ENCODE measurements at places on chromosomes 2 and 18.
A peak's percentile ranks its signal among the peaks of the same experiment; 100 is the strongest.

DNA sequence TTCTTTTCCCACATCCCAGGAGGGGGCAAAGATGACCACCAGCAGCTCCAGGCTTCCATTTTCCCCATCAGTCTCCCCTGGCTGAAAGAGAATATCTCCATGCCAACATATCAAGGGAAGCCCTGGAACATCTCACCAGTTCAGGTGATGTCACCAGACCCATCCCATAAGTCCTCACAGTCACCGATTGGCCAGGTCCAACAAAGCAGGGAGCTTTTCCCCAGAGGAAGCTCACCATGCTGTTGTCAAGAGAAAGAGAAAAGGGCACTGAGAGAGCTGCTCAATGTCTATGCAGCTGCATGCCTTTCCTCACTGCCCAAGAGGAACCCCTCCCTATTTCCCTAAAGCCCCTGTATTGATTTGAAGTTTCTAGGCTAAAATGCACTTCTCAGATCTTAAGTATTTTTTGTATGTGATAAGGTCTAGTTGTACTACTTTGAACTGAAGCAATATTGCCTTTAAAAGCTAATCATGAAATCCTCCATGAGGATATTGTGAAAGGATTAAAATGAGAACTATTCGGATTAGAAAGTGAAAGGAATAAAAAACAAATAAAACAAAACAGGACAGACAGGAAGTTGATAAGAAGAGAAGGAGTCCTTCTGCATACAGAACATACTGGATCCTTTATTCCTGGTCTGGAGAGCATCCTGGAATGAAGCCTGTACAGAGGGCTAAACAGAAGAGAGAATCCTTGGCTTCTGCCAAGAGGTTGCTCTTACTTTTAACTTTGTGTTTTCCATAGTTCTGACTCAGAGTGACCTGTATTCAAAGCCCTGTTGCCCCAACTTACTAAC, 45.2 kb upstream of the CTIF start:
- peak; percentile 35 for DNase-seq

DNA sequence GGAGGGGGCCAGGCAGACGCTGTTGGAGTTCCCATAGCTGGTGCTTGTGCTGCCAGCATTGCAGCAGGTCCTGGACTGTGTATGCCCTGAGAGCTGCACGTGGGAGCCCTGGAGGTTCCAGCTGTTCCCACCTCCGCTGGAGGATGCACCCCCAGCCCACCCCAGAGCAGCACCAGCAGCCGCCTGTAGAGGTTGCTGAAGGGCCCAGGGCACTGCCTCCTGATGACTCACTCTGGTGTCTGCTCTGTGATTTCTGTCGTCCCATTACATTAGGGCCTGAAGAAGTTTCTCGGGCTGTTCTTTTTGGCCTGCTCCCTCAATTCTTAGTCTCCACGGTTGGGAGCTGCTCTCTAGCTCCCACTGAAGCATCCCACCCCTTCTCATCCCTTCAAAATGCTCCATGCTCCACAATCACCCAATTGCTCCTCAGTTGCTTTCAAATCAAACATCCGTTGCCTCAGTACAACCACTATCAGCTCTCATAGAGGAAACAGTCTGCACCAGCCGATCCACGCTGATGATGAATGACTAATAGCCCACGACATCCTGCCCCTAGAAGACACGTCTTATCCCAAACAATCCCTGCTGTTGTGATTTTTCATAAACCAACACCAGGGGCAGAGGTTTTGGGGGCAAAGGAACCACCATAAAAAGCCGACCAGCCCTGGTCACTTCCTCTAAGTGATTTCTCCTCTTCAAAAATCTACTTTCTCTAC, 65.2 kb upstream of the RNF152 start:
- peak; percentile 36 for DNase-seq

DNA sequence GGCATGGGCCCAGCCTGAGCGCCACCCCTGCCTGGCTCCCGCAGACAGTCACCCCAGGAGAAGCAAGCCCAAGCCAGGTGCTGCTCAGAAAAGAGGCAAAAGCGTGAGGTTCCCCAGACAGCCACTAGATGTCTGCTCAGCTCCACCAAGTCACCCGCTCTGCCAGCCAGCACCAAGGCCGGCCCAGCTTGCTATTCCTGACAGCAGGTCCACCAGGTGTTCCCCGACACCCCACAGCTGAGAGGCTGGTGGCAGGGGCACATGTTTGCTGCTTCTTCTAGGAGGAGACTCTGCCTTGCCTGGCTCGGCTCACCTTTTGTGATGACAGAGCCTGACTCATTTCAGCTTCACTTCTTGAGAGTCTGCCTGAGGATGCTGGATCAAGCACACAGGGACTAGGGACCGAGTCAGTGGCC, 206.7 kb downstream of the MGAT5 start:
- peak; percentile 68 for DNase-seq

GRCh38 chr18:23494992-23495391, 8.3 kb upstream of the RMC1 start:
- DNase-seq = no peak

GRCh38 chr2:230153390-230153976, 66.3 kb downstream of the SP110 start:
- DNase-seq = no peak

DNA sequence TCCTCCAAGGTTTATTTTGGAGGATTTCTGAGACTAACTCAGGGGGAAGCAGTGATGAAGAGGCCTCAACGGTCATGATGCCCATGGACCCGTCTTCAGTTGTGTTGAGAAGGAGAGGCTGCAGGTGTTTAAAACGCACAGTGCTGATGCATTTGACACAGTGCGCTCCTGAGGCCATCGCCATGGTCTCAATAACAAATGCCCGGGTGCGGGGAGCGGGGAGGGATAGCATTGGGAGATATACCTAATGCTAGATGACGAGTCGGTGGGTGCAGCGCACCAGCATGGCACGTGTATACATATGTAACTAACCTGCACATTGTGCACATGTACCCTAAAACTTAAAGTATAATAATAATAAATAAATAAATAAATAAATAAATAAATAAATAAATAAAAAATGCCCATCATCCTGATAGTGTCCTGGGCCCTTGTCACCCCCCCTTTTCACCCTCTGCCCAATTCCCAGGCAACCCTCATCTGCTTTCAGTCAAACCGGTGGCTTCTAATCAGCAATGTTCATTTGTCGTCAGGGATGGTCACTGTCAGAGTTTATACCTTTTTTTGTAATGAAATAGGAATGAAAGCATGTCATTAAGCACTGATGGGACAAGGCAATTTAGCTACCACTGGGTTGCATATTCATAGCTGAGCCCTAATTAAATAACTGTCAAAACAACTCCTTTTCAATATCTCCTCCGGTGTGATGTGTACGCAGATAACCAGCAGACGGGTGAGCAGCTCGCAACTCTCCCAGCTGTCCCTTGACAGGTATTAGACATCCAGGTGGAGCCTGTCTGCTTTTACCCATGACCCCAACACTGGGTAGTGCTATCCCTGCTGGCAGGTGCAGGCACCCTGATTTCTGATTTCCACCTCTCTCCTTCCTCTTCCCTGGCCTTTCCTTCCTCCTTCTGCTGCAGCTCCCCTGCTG, 95.9 kb downstream of the KCNF1 start:
- no peak for DNase-seq

GRCh38 chr18:70085641-70086040, 119.8 kb downstream of the RTTN start:
- DNase-seq = no peak

DNA sequence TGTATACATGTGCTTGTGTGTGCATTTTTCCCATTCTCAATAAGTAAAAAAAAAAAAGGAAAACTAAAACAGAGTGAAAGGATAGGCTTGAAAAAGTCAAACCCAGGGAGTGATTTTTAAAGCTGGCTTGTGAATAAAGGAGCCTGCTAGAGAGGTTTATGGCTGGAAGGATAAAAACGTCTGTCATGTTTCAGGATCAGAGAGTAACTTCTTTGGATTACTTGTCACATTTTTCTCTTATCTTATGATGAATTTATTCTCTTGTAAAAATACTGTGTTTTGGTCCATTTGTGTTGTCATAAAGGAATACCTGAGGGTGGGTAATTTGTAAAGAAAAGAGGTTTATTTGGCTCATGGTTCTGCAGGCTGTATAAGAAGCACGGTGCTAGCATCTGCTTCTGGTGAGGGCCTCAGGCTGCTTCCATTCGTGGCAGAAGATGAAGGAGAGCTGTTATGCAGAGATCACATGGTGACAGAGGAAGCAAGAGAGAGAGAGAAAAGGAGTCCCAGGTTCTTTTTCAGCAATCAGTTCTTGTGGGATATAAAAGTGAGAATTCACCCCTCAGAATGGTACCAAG, 89.1 kb downstream of the OSBPL6 start:
- DNase-seq = no peak

GRCh38 chr2:218005028-218005427, 2.2 kb upstream of the TNS1 start:
- DNase-seq = peak; percentile 36

- no peak for DNase-seq
Measured at GRCh38 chr2:136327162-136327852, 209.4 kb upstream of the CXCR4 start.

- DNase-seq = no peak
Measured at GRCh38 chr2:236204953-236205352, 36.8 kb upstream of the GBX2 start.

- DNase-seq = no peak
Measured at GRCh38 chr2:126771094-126771493, 115.1 kb downstream of the GYPC start.

DNA sequence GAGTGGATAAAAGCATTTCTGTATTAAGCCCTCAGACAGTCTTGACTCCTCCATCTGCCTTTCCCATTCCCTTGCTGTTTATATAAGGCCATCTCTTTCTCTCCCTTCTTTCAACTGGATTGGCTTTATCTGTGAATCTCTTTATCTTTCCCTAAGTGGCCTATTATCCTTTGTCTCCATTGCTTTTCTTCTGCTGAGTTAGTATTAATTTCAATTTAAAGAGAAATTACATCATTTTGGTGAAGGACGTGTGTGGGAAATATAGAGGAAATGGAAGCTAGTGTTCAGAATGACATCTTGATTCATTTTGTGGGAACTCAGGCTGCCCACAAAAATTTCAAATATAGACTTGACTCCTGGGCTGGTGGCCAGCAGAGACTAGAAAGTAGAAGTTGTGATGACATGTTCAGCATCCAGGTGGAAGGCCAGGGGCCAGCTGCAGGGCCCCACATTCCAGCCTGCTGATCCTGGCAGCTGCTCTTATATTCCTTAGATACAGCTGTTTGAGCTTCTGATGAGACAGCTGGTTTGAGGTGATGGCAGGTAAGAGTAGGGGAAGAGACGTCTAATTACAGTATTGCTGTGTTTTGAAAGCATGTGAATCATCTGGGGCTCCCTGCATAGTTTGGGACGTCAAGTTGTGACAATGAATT, 52.3 kb downstream of the DIS3L2 start:
- DNase-seq = peak; percentile 92

DNA sequence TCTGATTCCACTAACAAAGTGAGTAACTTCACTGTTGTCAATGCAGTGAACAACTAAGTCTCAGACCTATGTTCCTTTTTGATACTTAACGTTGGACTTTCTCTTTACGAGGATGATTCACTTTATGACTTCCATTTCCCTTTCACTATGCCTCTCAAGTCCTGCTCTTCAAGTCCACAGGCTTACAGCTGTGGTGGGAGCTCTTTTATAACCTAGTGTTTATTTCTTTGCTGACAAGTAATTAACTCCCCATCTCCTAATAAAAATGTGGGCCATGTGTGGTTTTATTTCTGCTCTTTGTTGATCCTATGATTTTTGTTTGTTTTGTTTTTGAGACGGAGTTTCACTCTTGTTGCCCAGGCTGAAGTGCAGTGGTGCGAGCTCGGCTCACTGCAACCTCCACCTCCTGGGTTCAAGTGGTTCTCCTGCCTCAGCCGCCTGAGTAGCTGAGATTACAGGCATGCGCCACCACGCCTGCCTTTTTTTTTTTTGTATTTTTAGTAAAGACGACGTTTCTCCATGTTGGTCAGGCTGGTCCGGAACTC, 142.1 kb downstream of the USP34 start:
- peak; percentile 71 for DNase-seq

GRCh38 chr2:3035385-3036050, 342.1 kb downstream of the EIPR1 start:
- no peak for DNase-seq

- peak; percentile 68 for DNase-seq
Measured at GRCh38 chr2:69083235-69083748, 70.3 kb downstream of the ANTXR1 start.

DNA sequence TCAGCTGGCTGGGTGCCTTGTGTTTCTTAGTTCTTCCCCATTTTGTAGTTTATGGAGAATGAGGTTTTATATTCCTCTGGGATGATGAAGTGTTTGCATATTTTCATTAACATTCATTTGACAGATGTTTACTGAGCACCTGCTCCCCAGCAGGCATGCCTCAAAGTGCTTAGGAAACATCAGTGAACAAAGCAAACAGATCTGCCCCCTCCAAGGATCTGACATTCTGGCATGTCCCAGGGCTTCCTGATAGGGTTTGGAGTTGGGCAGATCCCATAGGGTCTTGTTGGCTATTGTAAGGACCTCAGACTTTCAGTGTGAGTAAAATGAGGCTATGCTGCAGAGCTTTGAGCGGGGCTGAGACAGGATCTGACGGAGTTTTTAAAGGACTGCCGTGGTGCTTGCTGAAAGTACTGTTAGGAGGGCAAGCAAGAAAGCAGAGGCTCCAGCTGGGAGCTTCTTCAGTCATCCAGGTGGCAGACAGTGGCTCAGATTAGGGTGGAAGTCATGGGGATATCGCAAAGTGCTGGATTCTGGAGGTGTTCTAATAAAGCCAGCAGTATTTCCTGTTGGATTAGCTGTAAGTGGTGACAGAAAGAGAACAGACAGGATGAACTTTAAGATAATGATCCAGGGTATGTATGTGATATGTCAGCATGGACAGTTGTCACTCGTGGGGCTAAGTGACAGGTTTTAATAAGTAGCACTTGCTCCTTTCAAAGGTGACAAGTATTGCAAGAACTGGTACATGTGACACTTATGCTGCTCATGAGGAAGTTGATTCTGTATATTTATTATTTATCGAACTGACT, 11.3 kb upstream of the IAH1 start:
- no peak for DNase-seq

DNA sequence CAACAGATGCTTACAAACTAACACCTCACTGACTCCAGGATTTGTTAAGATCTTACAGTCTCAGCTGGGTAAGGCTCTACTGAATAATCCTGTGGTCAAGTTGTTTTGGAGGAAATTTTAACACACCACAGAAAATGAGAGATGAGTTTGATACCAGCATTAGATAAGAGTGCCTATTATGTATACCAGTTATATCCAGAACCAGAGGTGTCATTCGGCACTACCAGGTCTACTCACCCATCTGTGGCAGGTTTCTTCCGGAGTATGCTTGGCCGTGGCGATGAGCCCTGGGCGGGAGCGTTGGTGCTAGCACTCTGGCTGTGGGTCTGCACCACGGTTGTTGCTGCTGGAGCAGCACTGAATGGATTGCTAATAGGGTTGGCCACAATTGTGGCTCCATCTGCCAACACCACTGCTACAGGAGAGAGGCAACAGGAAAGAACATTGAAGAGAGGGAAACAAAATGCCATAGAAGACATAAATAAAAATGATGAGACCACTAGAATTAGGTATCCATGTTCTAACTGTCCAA, 41.2 kb downstream of the SAP130 start:
- no peak for DNase-seq

All from foreskin fibroblast (primary cell).